Iris pigment epithelial cell (primary cell): ENCODE measurements at places on chromosomes 5 and 9.

DNA sequence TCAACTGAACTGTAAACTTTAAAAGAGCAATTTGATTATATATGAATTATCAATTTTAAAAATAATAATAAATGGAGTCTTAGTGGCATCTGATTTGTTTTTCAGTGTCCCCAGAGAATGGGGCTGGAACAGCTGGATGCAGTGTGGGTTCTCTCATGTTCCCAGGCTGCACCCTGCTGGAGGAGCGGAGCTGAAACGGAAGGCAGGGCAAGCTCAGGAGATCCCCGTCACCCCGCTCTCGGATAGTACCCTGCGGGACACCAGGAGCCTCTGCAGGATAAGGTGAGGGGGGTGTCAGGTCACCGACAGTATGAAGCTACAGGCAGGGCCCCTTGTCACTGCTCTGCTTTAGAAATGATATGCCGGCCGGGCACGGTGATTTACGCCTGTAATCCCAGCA is 57.3 kb downstream of the S1PR3 start:
- DNase-seq = no peak

- peak; percentile 6 for DNase-seq
Observed at GRCh38 chr9:8337834-8338766, 538.5 kb upstream of the DMAC1 start.

- DNase-seq = no peak
Observed at GRCh38 chr5:14702238-14702839, 37.8 kb downstream of the OTULIN start.

GRCh38 chr9:94839398-94839797 is 112.9 kb downstream of the AOPEP start:
- DNase-seq = no peak

GRCh38 chr5:10452768-10453331 is 11.2 kb downstream of the ROPN1L start:
- DNase-seq = peak; percentile 88
